Suprapubic skin (tissue), 4 donors: ENCODE measurements at places on chromosomes 7 and 10. TPM values are rescaled to one million over a fixed set of nuclear protein-coding genes. Genes with fewer than 3 reads are reported as not detected.

- DNase-seq = no peak
Measured at GRCh38 chr7:24576171-24577025, 3.1 kb downstream of the PALS2 start.

DNA sequence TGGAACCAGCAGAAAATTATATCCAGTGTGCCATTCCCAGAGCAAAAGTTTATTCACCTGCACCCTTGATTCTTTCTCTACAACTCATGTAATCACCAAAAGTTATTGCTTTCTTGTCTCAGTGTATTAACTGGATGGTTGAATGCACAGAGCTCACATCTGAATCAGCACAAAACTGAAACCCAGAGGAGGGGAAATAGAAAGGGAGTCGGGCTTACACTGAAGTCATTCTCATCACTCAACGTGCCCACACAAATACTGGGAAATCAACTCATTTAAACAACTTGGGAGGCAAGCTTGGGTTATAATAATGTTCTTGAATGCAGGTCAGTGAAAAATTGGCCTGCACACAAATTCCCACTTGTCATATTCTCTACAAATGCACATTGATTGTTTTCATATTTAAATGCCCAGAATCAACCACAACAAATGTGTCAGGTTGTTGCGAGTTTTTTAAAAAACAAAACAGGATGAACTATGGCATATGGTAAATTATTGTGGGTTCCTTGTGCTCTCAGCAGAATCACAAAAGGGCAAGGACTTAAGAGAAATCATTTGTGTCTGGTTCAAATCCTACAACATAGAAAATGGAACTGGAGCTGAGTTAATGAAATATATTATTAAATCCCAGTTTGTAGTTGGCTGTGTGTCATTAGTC lies 125.9 kb upstream of the NOBOX start:
- DNase-seq = no peak

RBP3 gene
- total RNA-seq = not detected

- DNase-seq = no peak
Measured at GRCh38 chr10:51857305-51857704, 157.9 kb upstream of the CSTF2T start.

- DNase-seq = no peak
Measured at GRCh38 chr10:19947656-19948055, 131.4 kb downstream of the PLXDC2 start.

- no peak for DNase-seq
Measured at GRCh38 chr10:79266084-79266483, 81.2 kb upstream of the PPIF start.

- no peak for DNase-seq
Measured at GRCh38 chr7:71618278-71618677, 486.3 kb downstream of the GALNT17 start.

- no peak for DNase-seq
Measured at GRCh38 chr10:100333106-100333505, 3.1 kb upstream of the PKD2L1 start.

GRCh38 chr7:22216832-22217475 lies 140.0 kb downstream of the RAPGEF5 start:
- DNase-seq = no peak

FOXL3 gene
- total RNA-seq = not detected

TMEM120A gene
- total RNA-seq = 21.6 TPM
